ENCODE measurements at places on chromosomes 3 and 15.
A peak's percentile ranks its signal among the peaks of the same experiment; 100 is the strongest.

DNA sequence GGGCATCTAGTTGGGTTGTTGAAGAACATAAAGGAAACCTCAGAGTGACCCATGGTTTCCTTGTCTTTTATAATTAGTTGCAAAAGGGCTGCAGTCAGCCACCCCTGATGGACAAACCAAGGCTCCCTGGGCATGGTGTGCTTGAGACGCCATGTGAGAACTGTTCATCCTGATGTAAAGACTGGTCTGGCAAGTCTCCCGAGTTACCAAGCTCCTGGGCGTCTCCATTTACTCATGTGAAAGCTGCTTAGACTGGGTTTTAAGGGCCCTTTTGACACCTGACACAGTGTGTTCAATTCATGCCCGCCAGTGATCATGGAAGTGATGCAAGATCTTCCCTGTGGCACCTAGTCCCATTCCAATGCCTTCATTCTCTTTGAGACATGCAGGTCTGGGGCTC is 49.4 kb downstream of the GRK7 start:
- no peak for DNase-seq

DNA sequence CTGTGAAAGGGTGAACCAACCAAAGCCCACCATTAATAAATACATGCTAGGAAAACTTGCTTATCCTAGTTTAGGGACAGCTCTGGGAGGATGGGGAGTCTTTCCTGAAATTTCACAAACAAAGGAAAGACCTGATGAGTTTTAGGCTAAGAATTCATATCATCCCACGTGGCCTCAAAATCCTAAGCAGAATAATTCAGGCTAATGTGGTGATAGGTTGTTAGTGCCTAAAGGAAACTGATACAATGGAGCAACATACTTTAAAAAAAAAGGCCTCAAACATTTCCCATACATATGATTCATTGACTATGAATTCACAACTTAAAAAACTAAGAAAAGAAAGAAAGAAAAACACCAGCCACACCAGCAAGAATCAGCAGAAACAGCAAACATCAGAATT is 126.9 kb upstream of the CNTN4 start:
- DNase-seq: no peak

- DNase-seq: no peak
Observed at GRCh38 chr15:62469874-62470688, 305.0 kb upstream of the C2CD4B start.

GRCh38 chr15:25186411-25186810 is 231.6 kb downstream of the SNRPN start:
- DNase-seq: no peak

- DNase-seq: peak; percentile 99
Observed at GRCh38 chr3:171977860-171978259, 61.5 kb upstream of the FNDC3B start.

- DNase-seq: peak; percentile 8
Observed at GRCh38 chr3:104717828-104718196, 648.9 kb upstream of the ALCAM start.

GRCh38 chr3:101151286-101151913 is 158.2 kb upstream of the ABI3BP start:
- no peak for DNase-seq

DNA sequence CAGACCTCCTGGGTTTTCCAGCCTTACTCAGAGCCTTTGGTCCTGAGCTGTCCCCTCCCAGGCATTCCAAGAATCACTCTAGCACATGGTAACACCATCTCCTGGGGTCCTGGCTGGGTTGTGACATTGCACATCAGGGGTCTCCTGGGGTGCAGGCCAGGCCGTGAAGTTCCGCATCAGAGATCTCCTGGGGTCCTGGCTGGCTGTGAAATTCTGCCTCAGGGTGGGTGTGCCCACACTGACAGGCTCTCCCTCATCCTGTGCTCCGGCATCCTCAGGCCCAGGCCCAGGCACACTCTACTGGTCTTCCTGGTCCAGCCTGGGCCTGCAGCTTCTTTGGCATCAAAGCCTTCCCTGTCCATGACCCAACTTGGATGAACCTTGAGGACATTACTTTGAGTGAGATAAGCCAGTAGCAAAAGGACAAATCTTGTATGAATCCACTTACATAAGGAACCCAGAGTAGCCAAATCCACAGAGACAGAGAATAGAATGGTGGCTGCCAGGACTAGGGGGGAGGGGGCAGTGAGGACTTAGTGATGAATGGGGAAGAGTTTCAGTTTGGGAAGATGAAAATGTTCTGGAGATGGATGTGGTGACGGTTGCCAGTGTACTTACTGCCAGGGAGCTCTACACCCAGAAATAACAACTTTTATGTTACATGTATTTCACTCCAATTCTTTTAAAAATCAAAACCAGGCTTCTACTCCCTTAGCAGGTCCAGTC is 49.1 kb upstream of the KLF13 start:
- DNase-seq: no peak

DNA sequence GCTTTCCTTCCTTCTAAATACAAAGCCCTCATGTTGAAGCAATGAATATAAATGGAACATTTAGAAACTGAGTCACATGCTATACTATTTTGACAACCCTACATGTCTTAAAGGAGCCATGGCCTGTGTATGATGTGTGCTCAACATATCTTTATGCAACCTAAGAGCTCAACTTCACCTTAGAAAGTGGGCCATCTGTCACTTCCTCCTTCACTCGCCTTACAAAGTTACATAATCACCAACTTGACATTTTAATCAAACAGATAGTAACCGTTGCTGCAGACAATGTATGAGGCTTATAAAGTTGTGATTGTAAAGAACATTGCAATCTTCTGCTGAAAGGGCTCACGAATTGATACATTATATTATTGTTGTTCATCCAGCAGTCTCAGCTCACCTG is 163.6 kb downstream of the SERPINI1 start:
- peak; percentile 54 for DNase-seq

- DNase-seq: no peak
Observed at GRCh38 chr15:85920956-85921355, 126.2 kb upstream of the KLHL25 start.

DNA sequence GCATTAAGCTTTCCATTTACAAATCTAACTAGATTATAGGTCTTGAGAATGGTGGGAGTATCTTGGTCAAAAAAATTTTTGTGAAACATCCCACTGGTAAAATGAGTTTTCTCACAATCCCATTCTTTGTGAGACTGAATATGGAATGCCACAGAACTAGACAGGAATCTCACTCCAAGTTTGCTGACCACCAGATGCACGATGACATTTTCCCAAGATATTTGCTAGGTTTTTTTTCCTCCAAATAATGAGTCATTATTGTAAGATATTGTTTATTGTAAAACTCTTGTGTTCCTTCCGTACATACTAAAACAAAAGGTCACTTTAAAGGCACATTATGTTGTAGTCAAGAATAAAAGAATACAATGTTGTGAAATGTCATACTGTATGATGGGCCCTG is 53.9 kb downstream of the COPS2 start:
- DNase-seq: no peak

DNA sequence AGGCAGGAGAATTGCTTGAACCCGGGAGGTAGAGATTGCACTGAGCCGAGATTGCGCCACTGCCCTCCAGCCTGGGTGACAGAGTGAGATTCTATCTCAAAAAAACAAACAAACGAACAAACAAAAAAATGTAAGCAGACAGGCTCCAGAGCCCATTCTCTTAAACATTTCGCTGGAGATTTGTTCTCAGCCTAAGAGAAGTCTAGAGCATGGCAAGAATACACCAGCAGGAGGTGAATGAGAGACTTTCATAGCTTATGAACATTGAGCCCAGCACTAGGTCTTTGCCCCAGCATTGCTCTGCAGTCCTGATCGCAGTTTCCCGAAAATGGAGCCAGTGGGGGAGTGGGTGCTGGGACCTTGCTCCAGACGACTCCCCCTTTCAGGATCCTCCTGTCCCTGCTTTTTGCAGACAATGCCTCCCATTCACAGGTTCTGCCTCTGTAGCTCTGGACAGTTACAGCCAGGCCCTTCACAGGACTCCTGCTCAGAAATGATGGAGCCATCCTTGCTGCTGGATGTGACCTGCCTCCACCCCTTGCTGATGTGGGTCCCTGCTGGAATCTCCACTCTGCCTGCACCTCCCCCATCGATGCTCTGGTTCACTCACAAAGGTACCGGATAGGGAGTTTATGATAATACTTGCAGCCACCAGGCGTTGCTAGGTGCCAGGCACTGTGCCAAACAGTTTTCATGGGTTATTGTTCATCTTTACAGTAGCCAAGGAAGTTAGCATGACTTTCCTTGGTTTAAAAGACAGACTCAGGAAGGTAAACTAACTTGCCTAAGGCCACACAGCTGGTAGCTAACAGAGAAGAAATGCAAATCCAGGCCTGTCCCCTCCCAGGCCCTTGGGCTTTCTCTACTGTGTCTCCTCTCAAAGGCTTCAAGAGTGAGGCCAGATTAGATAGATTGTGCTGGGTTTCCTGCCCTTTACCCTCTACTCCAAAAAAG is 329.7 kb upstream of the TLE3 start:
- DNase-seq: no peak

- no peak for DNase-seq
Observed at GRCh38 chr15:74954515-74954914, 2.1 kb downstream of the RPP25 start.

- DNase-seq: no peak
Observed at GRCh38 chr3:71541313-71541712, 42.2 kb downstream of the FOXP1 start.

- no peak for DNase-seq
Observed at GRCh38 chr3:153287017-153287416, 125.0 kb downstream of the RAP2B start.

GRCh38 chr3:10574101-10574620 is 68.8 kb upstream of the ATP2B2 start:
- no peak for DNase-seq

DNA sequence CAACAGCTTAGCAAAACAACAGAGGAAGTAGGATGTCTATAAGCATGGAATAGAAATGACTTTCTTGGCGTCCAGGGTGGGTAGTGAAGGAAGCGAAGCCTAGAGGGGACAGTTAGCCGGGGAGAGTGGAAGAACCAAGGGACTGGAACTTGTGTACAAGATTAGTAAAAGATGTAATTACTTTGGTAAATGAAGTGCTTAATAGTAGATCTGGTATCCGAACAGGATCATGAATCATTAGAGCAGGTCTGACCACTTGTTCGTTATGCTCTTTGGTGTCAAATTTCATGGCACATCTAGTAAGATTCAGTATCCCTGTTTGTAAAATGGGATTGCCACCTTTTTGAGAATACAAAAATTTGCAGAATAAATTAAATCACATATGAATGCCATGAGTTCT is 112.5 kb upstream of the MLF1 start:
- no peak for DNase-seq

DNA sequence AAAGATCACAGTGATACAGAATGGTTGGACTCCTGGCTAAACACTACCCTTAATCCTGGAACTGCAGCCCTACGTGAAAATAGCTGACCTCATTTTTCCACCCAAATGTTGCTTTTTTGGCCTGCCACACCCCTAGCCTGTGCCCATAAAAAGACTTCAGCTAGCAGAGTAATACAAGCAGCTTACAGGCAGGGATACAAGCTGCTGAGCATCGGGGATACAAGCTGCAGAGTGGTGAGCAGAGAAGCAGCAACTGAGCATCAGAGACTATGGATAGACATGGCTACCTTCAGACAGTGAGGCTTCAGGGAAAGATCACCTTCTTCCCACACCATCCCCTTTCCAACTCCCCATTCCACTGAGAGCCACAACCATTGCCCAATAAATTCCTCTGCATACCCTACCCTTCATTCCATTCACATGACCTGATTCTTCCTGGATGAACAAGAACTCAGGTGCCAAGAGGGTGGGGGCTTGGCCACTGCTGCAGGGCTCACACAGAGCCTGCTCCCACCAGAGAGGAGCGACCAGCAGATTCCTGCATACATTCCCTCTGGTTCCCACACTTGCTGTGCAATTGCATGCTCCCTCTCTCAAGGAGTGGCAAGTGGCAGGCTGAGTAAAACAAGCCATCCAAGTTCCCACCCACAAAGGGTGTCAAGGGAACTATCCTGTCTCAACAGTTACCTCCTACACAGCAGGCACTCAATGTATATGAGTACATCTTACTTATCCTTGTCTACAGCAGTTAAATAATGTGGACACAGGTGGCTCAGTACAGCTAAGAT is 217.5 kb downstream of the ALCAM start:
- no peak for DNase-seq

- no peak for DNase-seq
Observed at GRCh38 chr15:85007741-85008397, 26.2 kb downstream of the PDE8A start.

- DNase-seq: peak; percentile 14
Observed at GRCh38 chr3:132536442-132537153, 60.5 kb upstream of the ACKR4 start.

- no peak for DNase-seq
Observed at GRCh38 chr3:72368331-72368975, 479.8 kb downstream of the SHQ1 start.

DNA sequence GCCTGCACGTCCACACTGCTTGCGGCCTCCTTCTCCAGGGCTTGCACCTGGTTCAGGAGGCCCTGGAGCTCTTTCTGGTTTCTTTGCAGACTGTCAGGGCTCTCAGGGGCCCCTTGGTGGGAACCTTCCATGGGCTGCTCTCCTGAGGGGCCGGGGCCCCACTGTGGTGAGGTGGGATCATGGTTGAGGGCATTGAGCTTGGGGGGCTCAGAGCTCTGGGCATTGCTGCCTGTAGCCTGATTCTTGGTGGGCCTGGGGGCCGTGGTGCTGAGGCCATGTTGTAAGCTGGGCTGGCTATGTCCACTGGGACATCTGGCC is 7.5 kb downstream of the XIRP1 start:
- no peak for DNase-seq

- DNase-seq: no peak
Observed at GRCh38 chr3:60125686-60126085, 1075.9 kb upstream of the CFAP20DC start.

- DNase-seq: no peak
Observed at GRCh38 chr3:108391917-108392593, 95.7 kb downstream of the HHLA2 start.

All from Kasumi-1 (cell line).